Activated CD4-positive, alpha-beta T cell treated with anti-CD3 and anti-CD28 coated beads for 24 hours (primary cell): ENCODE measurements at places on chromosomes 12 and 14.

GRCh38 chr12:460261-461230, 807 bp downstream of the B4GALNT3 start:
- DNase-seq: no peak

- no peak for DNase-seq
These were observed 22.9 kb downstream of the NIN start for GRCh38 chr14:50808053-50808452.

DNA sequence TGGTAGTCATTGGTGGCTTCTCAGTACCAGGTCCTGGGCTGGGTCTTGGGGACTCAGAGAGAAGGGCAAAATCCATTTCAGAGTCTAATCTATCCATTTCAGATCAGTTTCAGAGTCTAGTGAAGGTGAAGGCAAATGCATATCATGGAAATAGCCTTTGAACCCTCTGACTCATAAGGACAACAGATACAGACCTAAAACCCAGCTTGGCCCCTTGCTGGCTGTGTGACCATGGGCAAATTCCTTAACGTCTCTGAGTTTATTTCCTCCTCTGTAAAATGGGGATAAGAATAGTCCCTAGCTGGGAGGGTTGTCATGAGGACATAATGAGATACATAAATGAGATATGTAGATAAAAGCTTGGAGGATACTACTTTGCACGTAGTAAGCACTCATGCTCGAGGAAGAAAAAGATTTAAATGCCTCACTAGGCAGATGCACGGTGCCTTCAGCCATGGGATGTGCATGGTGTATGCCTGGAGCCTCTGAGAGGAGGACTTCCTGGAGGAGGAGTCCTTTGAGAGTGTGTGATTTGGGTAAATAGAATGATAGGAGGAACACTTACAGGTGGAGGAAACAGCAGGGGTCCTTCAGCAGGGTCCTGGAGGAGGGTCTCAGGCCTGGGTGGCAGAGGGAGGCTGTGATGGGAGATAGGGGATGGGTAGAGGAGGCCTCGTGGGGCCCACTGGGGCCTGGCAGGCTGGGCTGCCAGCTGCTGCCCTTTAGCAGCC, 8.0 kb downstream of the DTX1 start:
- no peak for DNase-seq

GRCh38 chr12:132460571-132460970, 29.4 kb upstream of the FBRSL1 start:
- no peak for DNase-seq

DNA sequence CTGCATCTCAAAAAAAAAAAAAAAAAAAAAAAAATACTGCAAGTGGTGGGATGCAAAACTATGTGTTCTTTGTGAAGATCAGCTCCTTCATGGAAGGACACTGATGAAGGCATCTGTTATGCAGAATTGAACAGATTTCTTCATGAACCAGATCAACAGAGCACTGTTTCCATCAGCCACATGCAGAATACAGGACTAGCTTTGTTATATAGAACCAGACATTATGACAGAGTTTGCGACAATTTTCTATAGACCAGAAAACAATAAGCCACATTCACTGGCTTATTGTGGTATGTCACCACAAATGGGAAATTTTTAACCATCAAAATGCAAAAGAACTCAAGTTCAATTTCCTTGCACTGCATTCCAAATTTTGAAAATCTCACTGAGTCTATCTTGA, 34.7 kb downstream of the CIT start:
- DNase-seq: no peak

GRCh38 chr14:63178912-63179311, 25.3 kb upstream of the RHOJ start:
- no peak for DNase-seq

GRCh38 chr12:102521662-102522277, 41.4 kb upstream of the IGF1 start:
- no peak for DNase-seq

- no peak for DNase-seq
These were observed 90.9 kb downstream of the TMEM121 start for GRCh38 chr14:105617201-105617777.

DNA sequence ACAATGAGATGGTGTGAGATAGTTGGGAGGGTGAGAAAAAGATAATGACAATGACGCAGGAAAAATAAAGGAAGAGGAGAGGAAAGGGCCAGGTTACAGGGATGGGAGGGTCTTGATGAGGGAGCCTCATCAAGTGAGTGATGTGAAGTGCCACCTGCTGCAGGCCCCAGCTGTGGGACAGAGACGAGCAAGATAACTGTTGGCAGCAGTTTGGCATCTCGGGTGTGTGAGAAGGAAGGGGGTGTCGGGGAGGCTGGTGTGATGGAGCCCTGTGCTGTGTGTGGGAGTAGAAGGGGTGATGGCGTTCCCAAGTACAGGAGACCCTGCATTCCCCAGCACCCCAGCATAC, 11.4 kb upstream of the TAC3 start:
- no peak for DNase-seq

DNA sequence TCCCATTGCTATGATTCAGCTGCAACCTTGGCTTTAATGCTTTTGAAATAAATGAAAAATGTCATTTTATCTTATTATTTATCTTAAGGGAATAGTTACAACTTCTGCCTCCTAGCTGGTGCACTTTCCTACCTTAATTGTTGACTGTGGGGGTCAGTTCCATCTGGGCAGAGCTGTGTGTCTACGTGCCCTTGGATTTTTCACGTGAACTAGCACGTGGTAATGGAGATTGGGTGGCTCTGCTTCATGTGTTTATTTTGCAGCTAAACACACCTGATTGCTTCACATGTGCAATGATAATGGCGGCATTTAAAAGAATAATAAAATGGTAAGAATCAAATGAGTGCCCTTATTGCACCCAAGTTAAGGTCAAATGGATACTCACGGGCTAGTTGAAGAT, 10.6 kb upstream of the PELI2 start:
- DNase-seq: no peak

GRCh38 chr12:4153343-4153892, 120.1 kb upstream of the CCND2 start:
- peak; percentile 28 for DNase-seq

- no peak for DNase-seq
These were observed 2.4 kb upstream of the SNW1 start for GRCh38 chr14:77763316-77763715.

GRCh38 chr12:6373022-6373787, 2.2 kb downstream of the SCNN1A start:
- no peak for DNase-seq

GRCh38 chr14:22981876-22982476, 375 bp downstream of the AJUBA start:
- DNase-seq: no peak

- DNase-seq: peak; percentile 25
These were observed 593 bp downstream of the PIP4P1 start for GRCh38 chr14:20460458-20461224.

DNA sequence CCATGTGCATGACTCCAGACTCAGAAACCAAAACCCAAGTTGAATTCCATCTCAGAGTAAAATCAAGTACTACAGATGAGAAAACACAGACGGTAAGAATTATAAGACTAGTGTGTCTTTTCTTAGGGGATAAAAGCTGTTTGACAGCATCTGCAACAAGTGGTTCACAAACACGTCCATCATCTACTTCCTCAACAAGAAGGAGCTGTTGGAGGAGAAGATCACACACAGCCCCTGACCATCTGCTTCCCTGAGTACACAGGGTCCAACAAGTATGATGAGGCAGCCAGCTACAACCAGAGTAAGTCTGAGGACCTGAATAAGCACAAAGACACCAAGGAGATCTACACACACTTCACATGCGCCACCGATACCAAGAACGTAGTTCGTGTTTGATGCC, 110.7 kb upstream of the ATF7IP start:
- no peak for DNase-seq
